ENCODE measurements at places on chromosomes 6 and 20.

DNA sequence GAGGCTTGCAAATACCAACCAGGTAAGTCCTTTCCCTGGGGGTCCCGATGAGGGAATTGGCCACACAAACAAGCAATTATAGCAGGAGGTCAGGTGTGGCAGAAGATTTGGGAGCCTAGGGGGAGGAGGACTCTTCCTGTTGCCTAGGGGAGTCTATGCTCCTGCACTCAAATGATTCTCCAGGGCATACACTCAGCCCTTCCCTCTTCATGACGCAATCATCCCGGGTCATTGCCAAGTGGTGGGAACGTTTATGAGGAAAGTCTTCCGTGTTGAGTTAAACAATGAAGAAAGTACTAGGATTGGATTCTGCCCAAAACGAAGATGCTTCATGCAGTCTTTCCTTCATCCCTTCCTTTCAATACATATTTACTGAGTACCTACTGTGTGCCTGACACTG, 186.5 kb upstream of the TSHZ2 start:
- DNase-seq = no peak

GRCh38 chr20:16100767-16101166, 472.5 kb downstream of the KIF16B start:
- no peak for DNase-seq

GRCh38 chr20:49400410-49400809, 82.1 kb downstream of the KCNB1 start:
- no peak for DNase-seq

DNA sequence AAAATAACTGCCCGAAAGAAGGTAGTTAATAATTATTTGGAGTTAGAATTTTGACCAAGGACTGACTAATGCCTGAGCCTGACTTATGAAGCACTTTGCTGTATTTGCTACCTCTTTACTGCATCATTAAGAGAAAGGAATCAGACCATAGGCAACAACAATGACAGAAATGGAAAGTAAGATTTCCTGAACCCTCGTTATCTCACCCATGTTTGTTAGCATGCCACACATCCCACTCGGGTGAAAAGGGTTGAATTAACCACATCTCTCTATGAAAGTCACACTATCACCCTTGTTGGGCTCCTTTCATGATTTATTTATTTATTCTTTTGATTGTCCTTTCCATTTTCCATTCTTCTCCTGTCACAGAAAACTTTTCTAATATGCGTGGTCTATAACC, 59.6 kb downstream of the OLIG3 start:
- DNase-seq = no peak

DNA sequence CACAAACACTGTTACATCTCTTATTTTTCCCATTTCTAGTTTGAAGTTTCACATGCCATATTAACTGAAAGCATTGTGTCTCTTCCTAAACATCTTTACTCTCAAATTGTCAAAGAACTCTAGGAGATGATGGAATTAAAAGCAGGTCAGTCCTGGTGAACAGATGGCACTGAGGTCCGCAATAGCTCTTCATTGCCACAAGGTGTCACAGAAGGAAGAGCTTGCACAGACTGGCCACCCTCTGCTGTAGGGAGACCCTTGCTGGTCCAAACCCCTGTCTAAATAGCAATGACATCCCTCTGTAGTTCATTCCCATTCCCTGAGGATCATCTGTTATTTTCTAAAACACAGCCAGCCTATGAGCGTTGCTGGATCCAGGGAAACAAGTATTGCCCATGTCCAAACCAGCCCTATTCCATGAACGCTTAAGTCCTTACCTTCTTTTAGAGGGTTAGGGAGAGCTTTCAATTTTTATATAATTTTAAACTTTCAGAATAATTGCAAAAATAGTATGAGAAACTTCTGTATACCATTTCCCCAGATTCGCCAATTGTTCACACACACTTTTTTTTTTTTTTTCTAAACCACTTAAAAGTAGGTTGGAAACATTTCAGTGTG, 10.1 kb upstream of the HDAC2 start:
- no peak for DNase-seq

DNA sequence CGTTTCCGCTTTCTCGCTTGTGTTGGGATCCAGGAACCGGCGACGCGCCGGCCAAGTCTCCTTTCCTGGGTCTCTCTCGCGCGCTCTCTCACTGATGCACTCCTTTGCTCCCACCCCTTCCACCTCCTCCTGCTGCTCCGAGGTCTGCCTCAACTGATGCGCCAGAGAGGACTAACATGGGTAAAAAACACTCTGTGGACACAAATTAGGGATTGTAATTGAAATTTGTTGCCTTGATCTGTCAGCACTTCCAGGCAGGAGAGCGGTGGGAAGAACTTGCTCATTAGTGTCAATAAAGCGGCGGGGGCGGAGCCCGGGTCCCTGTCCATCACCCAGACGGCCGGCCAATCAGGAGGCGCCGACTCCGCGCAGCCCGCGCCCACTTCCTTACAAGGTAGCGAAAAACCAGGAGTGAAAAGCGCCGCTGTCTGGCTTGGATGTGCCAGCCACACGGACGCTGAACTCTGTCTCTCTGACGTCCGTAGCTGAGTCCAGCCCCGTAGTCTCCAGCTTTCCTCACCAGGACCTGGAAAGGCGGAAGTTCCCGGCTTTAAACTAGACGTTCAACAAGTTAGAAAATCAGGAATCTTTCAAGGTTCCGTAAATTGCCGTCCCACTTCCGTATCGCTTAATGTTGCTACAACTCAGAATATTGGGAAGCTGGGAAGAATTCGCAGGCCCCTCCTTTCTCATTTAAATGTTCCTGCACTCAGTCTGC, at the start of gene TBX18:
TSS of gene TBX18 (minus strand) at position 267 of the 718 bp plus-strand sequence. CDS start 417 bp downstream, outside the sequence.
- DNase-seq = peak; percentile 80

All from GOT3 (cell line).